Stimulated activated CD8-positive, alpha-beta memory T cell treated with anti-CD3 and anti-CD28 coated beads, Interleukin-4, amount 100 ng/mL, for 4 hours (primary cell): ENCODE measurements at places on chromosomes 7 and 10.

- DNase-seq, result no peak
These were observed 500.8 kb downstream of the PLXNA4 start for GRCh38 chr7:132075515-132075914.

DNA sequence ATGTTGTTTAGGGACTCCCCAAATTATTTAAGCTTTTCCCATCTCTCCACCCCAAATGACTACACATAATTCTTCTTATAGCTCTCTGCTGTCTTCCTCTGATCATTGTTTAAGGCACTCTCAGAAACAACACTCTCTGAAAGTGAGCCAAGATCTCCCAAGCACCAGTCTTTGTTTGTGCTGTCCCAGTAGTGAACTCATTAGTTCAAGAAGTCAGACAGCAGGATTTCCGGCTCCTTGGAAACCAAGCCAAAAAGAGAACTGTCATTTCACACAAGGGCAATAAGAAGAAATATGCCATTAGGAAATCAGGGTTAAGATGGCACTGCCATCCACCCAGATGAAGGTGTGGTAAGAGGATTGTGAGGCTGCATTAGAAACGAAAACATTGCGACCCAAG is 83.1 kb downstream of the FZD1 start:
- DNase-seq, result no peak

DNA sequence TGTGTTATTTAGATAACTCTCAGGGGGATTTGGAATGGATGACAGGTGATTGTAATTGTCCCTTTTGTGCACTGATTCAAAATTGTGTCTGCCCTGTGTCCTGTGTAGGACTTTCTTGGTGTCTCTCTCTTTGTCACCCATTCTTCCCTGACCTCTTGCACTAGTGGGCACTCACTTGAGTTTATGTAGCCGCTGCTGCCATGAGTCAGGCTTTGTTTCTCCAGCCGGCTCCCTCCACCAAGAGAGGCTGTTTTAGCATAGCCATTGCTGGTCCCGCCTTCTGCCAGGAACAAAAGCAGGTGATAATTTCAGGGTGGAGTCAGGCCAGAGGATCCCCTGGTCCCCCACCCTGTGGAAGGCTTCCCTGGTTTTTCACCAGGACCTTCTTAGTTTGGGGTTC is 8.4 kb downstream of the COL17A1 start:
- no peak for DNase-seq

GRCh38 chr7:142513178-142513955 is 235.9 kb upstream of the PRSS1 start:
- DNase-seq, result no peak

DNA sequence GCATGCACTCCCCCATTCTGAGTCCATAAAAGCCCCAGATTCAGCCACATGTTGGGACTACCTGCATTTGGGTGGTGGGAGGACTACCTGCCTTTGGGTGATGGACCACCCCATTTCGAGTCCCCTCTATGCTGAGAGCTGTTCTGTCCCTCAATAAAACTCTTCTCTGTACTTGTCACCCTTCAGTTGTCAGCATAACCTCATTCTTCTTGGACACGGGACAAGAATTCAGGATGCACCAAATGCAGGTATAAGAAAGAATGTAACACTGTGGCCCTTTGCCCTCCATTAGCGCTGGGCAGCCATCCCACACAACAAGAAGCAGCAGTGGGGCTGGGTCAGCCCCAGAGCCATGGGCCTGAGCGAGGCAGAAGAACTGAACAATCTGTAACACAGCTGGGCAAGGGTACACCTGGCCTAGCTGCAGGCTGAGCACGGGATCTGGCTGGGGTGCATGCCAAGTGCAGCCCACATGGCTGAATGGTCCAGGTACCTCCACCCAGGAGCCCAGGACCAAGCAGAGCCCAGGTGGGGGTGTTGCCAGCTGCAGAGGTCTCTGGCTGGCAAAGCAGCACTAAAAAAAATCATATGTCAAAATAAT is 1344.3 kb upstream of the LRRTM3 start:
- DNase-seq, result no peak

DNA sequence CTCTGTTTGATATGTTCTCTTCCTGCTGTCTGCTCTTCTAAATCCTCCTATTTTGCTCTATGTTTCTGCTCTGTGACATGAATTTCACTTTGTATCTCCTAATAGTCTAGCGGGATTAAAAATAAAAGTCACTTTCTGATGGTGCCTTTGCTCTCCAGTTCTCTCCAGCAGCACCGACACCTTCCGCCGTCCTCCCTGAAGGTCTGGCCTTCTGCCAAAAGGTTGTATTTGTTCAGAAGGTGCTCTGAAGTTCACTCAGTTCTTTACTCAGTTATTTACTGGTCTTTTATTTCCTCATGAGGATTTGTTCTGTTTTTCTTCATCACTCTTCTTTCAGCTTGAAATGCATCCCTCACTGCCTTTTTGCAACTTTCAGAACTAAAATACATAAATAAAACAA is 11.2 kb upstream of the EPHA1 start:
- DNase-seq, result no peak

GRCh38 chr10:95329296-95329695 is 38.5 kb upstream of the PDLIM1 start:
- DNase-seq, result no peak

DNA sequence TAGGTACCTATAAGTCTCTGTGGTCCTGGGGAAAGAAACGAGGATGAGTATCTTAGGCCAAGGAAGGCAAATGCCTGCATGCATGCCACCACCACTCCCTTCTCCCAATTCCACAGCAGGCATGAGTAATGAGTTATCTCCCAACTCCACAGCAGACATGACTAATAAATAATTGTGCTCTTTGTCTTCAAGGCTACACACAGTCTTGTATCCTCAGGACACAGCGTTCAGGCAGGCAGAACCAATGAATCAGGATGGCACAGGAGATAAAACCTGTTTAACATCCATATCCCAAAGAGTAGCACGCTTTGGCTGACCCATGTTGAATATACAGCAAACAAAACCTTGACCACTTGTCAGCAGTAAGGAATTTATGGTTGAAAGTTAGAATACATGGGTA is 229.7 kb upstream of the NFE2L3 start:
- no peak for DNase-seq

DNA sequence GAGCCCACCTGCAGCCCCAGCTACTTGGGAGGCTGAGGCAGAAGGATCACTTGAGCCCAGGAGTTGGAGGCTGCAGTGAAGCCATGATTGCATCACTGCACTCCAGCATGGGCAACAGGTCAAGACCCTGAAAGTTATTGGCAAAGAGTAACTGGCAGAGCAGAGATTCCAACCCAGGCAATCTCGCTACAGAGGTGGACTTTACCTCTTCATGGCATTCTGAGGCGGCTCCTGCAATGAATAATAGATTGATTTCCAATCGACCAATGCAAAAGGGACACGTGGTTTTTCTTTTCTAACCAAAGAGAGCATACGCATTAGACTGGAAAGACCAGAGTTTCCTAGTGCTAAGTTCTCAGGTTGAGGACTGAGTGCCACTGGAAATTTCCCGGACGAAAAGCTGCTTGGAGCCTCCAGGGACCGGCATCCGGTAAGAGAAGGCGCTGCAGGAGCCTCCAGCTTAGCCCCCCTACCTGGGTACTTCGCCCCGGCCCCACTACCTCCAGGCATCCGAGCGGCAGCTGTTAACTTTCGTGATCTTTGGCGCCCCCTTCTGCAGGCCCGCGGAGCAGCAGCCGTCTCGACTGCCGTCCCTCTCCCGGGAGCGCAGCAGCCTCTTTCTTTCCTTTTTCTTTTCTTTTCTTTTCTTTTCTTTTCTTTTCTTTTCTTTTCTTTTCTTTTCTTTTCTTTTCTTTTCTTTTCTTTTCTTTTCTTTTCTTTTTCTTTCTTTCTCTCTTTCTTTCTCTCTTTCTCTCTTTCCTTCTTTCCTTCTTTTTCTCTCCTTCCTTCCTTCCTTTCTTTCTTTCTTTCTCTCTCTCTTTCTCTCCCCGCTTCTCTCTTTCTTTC is 4.1 kb downstream of the MBLAC1 start:
- peak; percentile 69 for DNase-seq

- DNase-seq, result no peak
These were observed 127.7 kb downstream of the ELMO1 start for GRCh38 chr7:37320848-37321468.

DNA sequence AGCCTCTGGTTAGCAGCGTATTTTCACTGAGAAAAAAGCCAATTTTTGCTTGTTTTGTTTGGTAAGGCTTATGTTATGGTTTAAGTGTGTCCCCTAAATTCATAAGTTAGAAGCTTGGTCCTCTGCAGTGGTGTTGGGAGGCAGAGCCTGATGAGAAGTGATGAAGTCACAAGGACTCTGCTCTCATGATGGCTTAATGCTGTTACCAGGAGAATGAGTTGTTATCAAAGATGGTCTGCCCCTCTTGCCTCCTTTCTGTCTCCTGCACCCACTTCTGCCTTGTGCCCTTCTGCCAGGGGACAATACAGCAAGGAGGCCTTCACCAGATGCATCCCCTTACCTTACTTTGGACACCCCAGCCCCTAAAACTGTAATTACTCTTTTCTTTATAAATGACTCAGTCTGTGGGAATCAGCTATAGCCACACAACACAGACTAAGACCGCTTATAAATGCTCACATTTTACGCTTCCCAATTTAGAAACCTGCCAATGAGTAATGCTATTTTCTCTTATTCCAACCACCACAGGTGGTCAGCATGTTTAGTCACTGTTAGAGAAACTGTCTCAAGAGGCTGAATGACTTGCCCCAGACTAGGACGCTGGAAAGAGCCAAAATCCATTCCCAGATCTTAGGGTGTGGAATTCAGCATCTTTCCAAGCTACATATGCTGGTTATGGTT is 6.1 kb upstream of the PKD1L1 start:
- DNase-seq, result no peak

DNA sequence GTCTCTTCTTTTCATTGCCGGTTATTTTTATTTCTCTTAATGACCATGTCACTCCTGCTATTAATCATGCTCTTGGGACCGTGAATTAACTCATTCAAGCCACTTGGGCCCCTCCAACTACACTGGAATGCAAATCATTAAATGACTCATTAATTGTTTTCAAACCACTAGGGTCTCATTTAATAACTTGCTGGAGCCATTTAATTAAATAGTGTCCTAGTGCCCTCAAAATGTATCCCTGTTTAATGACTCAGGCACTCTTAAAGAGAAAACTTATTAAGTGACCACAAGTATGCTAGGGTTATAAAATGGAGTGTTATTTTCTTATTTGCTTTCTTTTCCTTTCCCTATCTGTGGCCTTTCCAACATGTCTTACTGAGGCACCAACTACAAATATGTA is 73.0 kb downstream of the PLXDC2 start:
- no peak for DNase-seq

GRCh38 chr10:125158275-125158600 is 2.1 kb downstream of the CTBP2 start:
- DNase-seq, result no peak

- no peak for DNase-seq
These were observed 55.8 kb downstream of the PARD3 start for GRCh38 chr10:34759161-34759836.

DNA sequence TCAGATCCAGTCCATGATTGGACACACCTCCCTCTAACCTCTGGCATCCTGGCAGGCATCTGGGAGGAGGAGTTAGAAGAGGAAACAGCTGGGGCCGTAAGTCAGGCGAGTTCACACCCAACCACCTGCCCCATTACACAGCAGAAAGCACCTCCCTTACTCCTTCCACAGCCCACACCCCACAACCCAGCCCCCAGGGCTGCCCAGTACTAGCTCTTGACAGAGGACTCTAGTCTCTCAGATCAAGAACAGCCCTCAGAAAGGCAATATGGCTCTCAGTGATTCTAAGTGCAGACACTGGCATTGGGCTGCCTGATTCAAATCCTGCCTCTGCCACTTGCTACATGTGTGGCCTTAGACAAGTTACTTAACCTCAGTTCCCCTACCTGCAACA is 34.1 kb downstream of the KCNMA1 start:
- DNase-seq, result no peak

GRCh38 chr10:116877391-116877790 is 28.1 kb downstream of the ENO4 start:
- no peak for DNase-seq

DNA sequence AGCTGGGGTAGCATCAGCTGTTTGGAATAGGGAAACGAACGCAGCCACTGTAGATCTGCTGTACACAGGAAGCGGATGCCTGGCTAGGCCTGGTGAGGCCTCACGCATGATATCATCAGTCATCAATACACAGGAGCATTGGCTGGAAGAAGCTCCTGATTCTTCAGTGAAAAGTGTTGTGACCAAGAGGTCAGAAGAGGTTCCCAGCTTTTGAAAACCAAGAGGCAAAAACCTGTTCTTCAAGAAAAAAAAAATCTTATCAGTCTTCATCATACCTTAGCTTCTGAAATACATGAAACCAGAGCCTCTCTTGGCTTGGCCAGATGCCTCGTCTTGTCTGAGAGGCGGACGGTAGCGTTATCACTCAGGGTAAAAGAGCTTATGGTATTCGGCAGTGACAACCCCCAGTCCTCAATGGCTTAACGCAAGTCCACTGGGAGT is 139.3 kb upstream of the TCF7L2 start:
- DNase-seq, result no peak

- DNase-seq, result no peak
These were observed 5.2 kb downstream of the STEAP2 start for GRCh38 chr7:90216771-90217170.

DNA sequence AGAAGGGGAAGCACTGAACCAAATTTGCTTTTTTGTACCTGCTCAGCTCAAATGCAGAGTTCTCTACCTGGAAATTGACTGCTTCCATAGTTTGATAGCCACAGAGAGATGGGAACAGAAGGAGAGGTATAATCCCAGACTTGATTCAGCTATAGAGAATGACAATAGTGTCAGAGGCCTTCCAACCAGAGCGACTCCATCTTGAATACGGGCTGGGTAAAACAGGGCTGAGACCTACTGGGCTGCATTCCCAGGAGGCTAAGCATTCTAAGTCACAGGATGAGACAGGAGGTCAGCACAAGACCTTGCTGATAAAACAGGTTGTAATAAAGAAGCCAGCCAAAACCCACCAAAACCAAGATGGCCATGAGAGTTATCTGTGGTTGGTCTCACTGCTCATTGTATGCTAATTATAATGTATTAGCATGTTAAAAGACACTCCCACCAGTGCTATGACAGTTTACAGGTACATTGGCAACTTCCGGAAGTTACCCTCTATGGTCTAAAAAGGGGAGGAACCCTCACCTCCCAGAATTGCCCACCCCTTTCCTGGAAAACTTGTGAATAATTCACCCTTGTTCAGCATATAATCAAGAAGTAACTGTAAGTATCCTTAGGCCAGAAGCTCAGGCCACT is 42.7 kb upstream of the ATRNL1 start:
- no peak for DNase-seq

DNA sequence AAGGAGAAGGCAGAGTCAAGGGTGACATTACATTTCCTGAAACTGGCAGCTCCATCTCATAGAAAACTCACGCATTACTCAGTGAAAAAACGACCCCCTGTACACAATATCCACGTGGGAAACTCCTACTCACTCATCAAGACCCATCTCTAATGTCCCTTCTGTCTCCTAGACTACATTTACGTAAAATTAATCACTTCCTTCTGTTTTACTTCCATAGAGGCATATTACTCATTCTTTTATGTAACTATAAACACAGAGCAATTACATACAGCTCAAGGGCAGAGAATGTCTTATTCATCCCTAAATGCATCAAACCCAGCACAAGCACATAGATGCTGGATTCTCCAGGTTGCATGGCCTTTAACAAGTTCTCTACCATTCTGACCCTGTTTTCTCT is 281.8 kb downstream of the KCNMA1 start:
- no peak for DNase-seq

GRCh38 chr10:124253006-124253405 is 159.6 kb upstream of the CHST15 start:
- no peak for DNase-seq
